ENCODE measurements at places on chromosomes 7 and 10.

DNA sequence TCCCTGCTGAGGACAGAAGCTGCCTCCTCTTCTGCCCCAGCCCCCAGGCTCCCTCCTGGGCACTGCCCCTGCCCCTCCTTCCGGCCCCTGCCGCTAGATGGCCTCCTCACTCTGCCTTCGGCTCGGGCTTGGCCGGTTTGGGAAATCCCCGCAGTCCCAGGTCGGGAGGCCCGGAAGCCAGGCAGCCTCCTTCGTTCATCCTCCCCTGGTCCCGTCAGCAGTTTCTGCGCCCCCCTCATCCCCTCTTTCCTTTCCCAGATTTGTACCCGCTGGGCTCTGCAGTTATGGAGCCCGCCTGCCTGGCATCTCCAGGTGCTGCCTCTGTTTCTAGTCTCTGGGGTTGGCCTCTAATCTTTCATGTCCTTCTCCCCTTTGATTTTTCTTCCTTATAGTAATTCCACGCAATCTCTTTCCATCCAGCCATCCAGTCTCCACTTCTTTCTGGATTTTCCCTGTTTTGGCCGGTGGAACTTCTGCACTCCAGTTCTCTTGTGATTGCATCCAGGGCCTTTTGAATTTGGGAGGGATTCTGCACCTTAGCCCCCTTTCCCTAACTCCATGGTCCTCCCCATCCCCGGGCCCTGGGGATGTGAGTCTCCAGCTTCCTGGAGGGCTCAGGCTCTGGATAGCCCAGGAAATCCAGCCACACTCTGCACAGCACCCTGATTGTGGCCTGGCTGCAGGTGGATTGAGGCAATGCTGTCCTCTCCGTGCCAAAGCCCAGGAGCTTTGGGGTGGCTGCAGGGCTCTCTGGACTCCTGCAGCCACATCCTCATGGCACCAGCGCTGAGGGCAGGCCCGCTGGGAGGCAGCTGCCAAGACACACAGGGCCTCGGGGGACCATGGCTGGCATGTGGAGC, 3.3 kb upstream of the SHH start:
- DNase-seq, result no peak

- no peak for DNase-seq
These were observed 464 bp downstream of the KIAA1217 start for GRCh38 chr10:24209432-24209771.

DNA sequence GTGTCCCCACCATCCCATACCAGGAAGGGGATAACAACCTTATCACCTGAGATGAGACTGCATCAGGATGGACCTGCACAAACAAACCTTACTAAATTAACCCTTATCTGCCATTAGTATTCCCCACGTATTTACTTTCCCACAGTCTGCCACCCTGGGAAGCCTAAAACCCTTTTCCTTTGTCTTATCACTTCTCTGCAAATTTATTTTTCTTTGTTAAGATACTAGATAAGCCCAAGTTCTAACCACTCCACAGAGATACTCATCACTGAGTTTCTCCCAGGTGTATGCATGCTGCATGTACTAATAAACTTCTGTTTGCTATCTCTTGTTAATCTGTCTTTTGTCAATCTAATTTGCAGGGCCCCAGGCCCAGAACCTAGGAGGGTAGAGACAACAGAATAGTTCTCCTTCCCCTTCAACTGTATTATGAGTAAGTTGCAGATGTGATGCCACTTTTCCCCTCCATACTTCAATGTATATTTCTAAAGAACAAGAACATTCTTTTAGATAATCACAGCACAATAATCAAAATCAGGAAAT, 66.0 kb downstream of the ELMO1 start:
- no peak for DNase-seq

DNA sequence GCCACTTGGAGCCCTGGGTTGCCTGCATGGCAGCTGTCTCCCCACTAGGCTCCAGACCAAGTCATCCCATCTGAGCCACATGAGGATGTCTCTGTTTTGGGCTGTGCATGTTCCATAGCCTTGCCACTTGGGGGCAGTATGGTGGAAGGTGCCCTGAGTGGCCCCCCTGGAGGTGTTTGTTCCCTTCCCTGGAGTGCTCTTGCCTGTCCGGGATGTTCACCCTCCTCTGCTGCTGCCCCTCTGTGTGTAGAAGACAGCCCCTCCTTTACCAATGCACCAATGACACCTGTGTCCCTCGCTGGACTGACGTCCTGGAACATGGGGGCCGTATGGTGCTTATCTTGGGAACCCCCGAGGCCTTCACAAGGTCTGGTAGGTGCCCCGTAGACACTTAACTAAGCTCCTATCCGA, 100.2 kb downstream of the ACTR3B start:
- no peak for DNase-seq

DNA sequence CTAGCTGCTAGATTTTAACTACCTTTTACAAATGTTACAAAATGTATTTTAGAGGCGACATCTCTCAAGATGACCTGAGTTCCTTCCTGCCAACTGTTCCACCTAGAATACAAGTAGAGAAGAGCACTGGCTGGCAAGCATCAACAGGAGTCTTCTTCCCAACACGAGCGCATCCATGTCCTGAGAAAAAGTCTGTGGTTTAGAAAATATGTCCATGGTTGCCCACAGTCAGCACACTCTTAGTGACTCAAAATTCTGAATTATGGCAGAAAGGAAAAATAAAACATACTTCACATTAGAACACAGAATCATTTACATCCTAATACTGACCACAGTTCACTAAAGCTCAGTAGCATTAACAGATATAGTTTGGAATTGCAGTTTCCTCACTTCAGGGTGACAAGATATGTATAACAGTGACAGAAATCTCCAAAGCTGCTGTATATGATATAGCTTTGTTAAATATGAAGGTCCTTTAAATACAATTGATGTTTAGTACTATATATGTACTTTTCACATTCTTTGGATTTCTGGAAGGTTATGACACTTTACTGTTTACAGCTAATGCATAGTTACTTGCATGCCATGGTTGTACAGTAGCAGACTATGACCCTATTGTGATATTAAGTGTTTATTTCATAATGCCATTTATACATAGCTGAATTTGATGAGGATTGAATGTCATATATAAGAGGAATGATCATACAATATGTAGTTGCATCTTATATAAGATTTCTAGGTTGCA, 327.1 kb downstream of the GFRA1 start:
- peak; percentile 31 for DNase-seq

DNA sequence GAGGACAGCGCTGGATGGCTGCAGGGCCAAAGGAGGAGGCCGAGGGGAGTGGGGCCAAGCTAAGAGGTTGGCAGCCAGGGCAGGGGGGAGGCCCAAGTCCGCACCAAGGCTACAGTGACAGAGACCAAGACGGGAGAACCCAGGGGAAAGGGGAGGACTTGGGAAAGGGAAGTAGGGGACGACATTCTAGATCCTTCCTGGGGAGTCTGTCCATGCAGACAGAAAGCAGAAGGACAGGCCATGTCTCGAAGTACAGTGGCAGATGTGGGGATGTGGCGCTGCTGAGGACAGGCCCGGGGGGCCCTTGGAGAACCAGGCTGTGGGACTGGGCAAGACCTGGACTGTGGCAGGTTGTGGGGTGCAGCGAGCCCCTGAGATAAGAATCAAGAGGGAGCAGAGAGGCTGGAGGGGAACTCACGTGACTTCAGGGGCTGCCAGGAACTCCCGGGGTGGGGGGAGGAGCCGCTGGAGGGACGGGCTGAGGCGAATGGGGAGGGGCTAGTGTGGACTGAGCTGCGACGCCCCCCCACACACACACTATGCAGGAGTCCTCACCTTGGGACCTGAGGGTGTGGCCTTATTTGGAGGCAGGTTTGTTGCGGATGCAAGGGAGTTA, 68.5 kb upstream of the TNRC18 start:
- no peak for DNase-seq

DNA sequence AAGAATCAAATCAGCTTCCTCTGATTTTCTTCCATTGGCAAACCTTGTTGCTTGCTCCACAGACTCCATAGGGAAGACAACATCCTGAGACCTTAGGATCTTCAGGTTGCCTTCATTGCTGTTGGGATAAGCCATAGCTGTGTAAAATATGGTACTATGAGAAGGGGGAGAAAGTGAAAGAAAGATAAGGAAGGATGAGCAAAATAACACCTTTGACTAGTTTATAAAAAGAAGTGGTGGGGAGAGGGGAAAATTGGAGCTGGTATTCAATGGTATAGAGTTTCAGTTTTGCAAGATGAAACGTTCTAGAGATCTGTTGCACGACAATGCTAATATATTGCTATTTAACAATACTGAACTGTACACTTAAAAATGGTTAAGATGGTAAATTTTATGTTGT, 180.4 kb upstream of the PHYHIPL start:
- no peak for DNase-seq

- peak; percentile 27 for DNase-seq
These were observed 39.3 kb downstream of the FAS start for GRCh38 chr10:89029785-89030437.

DNA sequence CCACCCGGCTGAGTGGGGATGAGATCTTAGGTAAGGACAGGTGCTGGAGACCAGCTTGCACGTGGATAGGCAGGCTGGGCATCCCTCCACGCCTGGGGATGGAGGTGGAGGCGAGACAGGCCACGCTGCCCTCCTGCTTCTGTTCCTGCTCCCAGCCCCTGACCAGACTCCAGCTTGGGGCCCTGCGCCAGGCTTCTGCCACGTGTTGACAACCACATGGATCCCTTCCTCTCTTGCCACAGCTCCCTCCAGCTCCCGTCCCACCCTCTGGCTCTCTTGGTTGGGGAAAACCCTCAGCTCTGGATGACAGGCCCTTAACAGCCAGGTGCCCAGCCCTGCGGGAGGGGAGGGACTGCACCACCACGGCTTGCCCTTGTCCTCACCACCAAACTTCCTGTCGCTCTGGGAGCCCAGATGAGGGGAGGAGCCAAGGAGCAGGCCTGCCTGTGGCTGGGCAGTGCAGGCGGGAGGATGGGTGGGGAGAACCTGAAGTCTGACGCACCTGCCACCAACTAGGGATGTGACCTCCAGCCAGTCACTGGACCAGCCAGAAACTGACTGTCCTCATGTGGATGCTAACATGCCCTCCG, 36.0 kb downstream of the KCNH2 start:
- no peak for DNase-seq

- no peak for DNase-seq
These were observed 1.3 kb downstream of the FGFR2 start for GRCh38 chr10:121596689-121597503.

GRCh38 chr10:49281461-49281860, 17.5 kb upstream of the C10orf71 start:
- DNase-seq, result no peak

DNA sequence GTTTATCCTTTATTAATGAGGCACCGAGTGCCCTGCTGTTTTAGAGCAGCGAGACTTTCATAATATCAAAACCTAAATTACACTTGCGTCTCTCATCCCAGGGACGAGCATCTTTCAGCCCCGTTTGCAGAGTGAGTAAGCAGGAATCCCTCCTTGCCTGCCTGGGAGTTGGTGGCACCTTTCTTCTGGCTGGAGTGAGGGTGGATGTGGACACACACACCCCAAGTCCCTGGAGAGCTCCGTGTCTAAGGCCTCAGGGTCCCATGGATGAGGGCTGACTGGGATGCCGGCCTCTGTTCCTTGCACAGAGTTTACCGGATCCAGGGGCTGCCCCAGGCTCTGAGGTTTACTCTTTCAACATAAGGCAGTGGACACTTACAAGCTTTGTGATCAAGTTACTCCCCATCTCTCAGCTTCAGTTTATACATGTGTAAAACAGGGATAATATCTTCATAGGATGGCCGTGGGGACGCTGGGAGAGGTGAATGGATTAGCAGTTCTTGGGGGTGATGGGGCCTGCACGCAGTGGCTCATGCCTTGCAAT, 24.5 kb downstream of the POLL start:
- DNase-seq, result no peak

DNA sequence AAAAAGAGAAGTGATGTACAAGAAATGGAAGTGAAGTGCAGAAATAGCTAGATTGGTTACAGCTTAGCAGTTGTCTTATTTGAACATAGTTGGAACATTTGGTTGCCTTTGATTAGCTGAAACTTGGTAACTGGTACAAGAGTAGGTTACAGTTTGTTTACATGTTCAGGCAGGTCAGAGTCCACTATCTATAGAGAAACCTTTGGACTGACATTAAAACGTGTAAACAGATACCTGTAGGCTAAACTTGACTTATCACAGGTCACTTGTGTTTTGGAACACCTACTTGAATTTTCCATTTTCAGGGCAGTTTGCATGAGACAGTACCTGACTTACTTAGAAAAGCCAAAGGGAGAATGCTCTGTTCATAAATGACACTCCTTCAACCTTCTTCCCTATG, 28.5 kb upstream of the CYP2C8 start:
- DNase-seq, result no peak

DNA sequence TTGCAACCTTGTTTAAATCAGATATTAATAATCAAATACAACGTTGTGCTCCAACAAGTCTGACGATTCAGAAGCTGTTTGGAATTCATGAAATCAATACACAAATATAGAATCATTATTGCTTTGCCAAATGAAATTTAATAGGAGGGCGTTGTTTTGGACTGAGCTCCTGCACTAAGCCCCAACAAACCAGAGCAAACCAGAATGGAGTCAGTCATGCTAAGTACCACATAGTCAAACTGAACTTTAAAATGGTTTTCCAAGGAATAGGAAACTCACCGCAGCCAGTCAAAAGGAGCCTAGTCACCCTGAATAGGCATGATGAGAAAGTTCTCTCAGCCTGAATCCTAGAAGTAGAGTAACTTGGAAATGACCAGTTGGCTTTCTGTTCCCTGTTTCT, 53.7 kb downstream of the HACD1 start:
- no peak for DNase-seq

DNA sequence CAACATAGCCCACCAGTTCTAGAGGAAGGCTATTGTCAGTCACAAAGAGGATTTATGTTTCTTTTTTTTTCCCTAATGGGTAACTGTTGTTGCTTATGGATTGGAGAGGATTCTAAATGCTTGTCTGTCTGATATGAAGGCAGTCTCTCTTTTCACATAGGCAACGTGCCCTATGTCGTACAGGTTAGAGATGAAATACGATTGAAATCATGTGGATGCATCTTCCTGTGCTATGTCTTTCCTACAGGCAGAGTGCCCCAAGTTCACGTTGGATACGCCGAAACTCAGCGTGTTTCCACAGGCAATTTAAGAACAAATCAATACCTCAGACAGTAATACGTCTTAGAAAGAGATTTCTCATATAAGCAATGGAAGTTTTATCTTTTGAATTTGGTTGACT, 93.8 kb downstream of the CELF2 start:
- DNase-seq, result no peak

GRCh38 chr7:42745357-42746059, 166.4 kb downstream of the C7orf25 start:
- no peak for DNase-seq

DNA sequence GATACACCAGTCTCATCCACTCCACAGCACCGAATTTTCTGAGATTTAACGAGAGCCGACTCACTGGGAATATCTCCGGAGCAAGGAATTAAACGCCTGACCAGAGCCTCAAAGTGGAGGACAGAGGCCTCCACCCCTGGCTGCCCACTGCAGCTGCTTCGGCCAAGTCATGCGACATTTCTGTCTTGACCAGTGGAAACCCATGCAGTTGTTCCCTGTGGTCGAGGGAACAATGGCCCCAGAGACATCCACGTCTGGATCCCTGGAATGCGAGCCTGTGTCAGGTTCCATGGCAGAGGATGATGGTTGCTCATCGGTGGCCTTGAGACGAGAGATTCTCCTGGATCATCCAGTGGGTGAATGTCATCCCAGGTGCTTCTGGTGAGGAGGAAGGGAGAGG, 65.7 kb upstream of the INSIG1 start:
- no peak for DNase-seq

- no peak for DNase-seq
These were observed 60.9 kb upstream of the ADRB1 start for GRCh38 chr10:113982769-113983168.

Data from HS-27A (cell line).